ENCODE measurements at places on chromosomes 2 and 18.

DNA sequence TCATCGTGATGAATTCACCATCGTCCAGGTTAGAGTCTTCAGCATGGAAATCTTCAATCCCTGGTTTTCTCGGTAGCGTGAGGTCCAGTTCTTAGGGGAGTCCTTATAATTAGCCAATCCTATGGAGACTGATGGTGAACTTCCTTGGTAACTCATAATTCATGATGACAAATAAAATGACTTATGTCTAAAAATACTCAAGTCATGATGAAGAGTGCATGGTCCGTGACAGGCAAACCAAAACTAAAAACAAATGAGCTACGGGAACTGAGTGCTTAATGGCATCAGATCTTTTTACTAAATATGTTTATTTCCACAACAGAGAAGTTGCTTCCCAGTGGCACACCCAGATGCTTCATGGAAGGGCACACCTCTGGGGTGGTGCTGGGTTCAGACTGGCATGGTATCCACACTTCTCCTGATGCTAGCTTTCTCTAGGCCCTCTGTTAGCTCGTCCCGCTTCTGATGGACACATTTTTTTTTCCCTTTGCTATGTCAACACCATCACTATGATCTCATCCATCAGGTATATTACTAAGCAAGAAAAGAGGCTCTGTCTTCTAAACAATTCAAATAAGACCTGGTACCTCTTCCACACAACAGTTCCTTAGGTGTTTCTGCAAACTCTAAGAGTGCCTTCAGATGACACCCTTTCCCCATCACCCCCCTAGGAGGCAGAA, 92.8 kb upstream of the NEDD4L start:
- DNase-seq, result no peak

- peak; percentile 22 for DNase-seq
Observed at GRCh38 chr2:149160701-149161217, 122.3 kb downstream of the LYPD6B start.

DNA sequence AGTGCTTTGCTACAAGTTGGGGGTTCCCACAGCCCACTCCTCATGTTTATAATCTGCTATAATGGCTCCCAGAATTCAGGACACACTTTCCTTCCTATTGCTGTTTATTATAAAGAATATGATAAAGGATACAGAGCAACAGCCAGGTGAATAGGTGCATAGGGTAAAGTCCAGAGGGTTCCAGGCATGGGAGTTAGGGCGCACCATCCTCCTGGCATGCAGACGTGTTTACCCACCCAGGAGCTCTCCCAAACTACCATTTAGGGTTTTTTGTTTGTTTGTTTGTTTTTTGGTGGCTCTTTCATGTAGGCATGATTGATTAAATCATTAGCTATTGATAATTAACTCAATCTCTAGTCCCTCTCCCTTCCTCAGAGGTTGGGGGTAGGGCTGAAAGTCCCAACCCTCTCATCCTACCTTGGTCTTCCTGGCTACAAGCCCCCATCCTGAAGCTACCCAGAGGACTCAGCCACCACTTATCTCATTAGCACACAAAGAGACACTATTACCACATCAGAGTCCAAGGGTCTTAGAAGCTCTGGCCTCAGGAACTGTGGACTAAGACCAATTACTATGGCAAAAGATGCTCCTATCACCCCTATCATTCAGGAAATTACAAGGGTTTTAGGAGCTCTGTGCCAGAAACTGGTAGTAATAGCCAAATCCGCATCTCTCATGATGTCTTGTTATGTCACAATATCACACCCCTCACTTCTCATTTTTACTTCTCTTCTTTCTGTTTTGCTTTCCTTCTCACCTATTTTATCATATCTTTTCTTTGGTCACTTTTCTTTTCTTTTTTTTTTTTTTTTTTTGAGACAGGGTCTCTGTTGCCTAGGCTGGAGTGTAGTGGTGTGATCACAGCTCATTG, 154.9 kb upstream of the TTC39C start:
- DNase-seq, result no peak

- DNase-seq, result no peak
Observed at GRCh38 chr18:51603551-51603950, 406.1 kb upstream of the MEX3C start.

- DNase-seq, result peak; percentile 95
Observed at GRCh38 chr18:23302851-23303527, 150.1 kb upstream of the RIOK3 start.

- DNase-seq, result peak; percentile 7
Observed at GRCh38 chr2:101223814-101224231, 28.9 kb upstream of the CNOT11 start.

GRCh38 chr2:154961676-154962075, 263.2 kb downstream of the KCNJ3 start:
- no peak for DNase-seq

GRCh38 chr18:31439807-31440325, 7.7 kb upstream of the DSG3 start:
- DNase-seq, result no peak

- DNase-seq, result peak; percentile 28
Observed at GRCh38 chr2:12417786-12418185, 298.9 kb upstream of the TRIB2 start.

DNA sequence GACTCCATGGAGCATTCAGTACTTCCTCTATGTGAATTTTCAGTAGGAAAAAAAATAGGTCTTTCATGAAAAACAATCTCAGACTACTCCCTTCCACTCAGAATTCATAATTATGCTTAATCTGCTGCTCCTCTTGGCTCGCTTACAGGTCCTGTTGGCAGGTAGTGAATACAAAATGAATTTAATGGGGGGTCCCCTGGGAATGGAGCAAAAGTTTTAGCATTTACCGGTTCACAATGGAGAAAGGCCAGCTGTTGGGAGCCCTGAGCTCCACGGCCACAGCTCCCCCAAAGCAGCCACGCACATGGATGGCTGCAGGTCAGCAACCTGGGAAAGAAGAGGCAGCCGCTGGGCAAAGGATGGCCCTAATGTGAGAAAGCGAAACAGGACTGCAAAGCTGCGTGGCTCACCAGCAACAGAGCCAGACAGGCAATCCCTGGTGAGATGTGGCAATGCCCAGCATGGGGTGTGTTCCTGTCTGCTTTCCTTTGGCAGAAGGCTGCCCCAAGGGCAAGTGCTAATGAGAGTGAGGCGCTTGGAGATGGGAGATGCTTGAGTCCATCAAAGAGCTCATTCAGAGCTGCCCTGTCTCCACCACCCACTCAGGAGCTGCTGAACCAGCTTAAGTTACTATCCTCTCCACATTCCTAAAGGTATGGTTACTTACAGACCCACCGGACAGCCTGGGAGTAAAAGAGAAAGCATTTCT, 447.4 kb downstream of the EPHA4 start:
- no peak for DNase-seq

DNA sequence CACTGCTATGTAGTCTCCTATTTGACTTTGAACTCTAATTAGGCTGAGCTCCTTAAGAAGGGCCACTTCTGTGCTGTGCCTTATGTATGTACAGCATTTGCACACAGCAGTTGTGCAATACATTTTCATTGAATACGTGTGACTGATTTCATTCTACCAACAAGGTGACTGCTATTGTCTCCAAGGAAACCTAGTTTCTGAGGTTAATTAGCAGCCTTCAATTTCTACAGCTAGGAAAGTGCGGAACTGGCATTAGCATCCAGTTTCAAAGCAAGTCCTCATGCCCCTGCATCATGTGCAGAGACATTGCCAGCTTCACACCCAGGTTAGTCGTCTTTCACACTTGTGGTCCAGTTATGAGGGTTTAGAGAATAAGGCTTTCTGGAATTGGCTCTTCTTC, 58.6 kb downstream of the NCK2 start:
- no peak for DNase-seq

DNA sequence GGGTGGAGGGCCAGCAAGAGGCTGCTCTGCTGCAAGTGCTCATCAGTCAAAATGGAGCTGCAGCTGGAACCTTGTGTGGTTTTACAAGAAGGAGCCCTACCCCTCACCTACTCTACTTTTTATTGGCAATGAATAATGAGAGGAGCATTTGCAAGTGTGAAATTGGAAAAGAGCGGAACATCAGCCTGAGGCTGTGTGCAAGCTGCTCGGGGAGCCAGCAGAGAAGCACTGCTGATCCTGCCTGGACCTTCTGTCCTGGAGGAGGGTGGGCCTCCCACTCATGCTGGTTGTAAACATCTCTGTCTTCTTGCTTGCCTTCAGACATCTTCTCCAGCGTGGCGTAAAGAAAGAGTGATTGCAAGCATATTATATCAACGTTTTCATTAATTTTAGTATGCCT, 256.2 kb downstream of the DLGAP1 start:
- no peak for DNase-seq

GRCh38 chr2:186751790-186752189, 57.9 kb downstream of the FAM171B start:
- no peak for DNase-seq

- DNase-seq, result peak; percentile 58
Observed at GRCh38 chr2:39512941-39513340, 75.9 kb upstream of the MAP4K3 start.

GRCh38 chr2:106948540-106948939, 62.6 kb upstream of the ST6GAL2 start:
- DNase-seq, result no peak

DNA sequence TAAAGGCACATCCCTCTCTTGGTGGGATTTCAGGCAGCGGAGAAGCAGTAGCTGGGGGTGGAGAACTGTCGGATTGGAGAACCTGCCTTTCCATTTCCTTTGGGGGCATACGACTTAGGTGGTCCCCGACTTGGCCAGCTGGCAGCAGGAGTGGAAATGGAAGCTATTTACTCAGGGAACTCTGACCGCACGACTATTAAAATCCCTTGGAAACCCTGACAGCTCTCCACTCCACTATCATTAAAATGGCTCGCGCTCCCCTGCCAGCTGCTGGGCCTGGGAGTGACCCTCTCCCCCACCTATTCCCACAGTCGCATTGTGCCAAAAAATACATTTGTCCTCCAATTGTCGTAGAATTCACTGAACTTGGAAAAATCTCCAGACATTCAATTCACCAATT, 77.7 kb upstream of the APCDD1 start:
- no peak for DNase-seq

- no peak for DNase-seq
Observed at GRCh38 chr2:102758439-102758838, 3.4 kb upstream of the TMEM182 start.

- DNase-seq, result peak; percentile 70
Observed at GRCh38 chr18:79378536-79379250, 17.0 kb upstream of the NFATC1 start.

DNA sequence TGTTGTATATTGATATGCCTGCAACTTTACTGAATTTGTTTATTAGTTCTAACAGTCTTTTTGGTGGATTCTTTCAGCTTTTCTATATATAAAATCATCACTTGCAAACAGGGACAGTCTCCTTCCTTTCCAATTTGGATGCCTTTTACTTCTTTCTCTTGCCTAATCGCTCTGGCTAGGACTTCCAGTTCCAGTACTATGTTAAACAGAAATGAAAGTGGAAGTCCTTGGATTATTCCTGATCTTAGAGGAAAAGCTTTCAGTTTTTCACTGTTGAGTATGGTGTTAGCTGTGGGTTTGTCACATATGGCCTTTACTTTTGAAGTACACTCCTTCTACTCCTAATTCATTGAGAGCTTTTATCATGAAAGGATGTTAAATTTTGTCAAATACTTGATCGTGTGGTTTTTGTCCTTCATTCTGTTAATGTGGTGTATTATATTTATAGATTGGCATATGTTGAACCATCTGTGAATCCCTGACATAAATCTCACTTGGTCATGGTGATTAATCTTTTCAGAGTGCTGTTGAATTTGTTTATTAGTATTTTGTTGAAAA, 52.9 kb downstream of the REL start:
- DNase-seq, result peak; percentile 39

DNA sequence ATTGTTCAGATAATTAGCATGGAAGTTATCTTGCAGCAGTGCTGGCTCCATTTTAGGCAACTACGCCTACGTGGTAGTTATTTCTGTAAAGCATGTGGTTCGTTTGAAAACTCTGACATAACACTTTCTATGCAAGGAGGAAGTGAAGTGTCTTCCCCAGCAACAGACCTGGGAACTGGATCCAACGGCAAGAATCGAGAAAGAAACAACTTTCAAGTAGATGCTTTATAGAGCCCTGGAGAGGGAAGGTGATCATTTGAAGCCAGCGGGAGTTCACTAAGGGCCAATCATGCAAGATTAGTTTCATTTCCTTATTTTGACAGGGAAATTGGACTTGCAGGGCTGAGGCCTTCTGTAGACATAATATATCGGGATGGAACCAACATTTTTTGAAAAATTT, 218.3 kb downstream of the ACKR3 start:
- DNase-seq, result no peak

- no peak for DNase-seq
Observed at GRCh38 chr2:208415897-208416296, 9.3 kb downstream of the PTH2R start.
